Hematopoietic multipotent progenitor cell (in vitro differentiated cells): ENCODE measurements at places on chromosomes 1 and 21. TPM values are rescaled to one million over a fixed set of nuclear protein-coding genes. Genes with fewer than 3 reads are reported as not detected.

The AADACL3 gene
- not detected for total RNA-seq

The SMPDL3B gene
- total RNA-seq, result 9.7 TPM

The S100A11 gene
- 34.7 TPM for total RNA-seq

The FGR gene
- total RNA-seq, result 10.8 TPM

GRCh38 chr1:244598611-244599010 lies 54.3 kb upstream of the DESI2 start:
- DNase-seq, result no peak

DNA sequence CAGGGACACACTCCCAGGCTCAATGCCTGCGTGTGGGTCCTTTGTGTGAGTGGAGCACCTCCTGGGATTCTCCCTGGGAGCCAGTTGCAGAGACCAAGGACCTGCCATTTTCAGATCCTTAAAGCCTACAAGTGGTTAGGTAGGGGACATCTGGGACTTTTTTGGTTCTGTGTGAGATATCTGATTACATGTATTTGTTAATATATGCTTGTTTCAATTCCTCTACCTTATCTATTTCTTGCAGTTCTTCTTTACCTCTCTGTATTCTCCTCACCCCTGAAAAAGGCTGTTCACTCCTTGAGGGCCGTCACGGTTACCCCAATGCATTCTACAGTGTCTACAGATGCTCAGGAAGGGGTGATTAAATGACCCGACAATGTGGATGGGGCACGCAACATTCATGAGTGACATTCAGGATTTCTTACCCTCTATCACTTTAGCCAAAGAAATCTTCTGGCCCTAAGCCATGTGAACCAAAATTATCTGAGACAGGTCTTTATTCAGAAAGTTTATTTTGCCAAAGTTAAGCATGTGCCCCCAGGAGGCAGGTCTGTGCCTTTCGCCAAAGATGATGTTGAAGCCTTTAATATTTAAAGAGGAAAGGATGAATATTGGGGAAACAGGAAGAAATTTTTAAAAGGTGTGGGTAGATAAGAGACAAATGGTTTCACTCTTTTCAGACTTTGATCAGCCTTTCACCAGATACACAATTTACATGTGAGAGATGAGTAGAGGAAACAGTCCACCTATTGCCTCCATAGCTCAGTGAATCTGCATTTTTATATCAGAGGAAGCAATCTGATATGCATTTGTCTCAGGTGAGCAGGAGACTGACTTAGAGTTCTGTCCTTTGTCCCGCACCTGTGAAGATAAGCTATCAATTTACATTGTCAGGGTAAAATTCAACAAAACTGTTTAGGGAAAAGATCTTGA lies 44.6 kb upstream of the MPZL1 start:
- no peak for DNase-seq

DNA sequence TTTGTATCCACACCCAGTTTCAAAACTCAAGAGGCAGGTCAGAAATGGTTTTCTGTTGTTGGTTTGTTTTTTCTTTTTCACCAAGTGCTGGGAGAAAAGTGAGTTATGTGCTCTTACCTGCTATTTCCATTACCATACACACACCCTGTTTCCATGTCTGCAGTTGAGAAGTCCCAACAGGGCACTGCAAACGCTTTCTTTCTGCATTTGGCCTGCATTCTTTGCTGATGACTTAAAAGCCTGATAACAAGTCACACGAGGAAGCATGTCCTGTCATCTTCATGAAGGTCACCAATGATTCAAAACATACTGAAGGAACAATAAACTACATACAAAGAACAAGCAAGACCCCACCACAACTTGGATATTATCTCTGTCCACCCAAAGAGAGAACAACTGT lies 24.8 kb upstream of the KCNE1 start:
- DNase-seq, result no peak

DNA sequence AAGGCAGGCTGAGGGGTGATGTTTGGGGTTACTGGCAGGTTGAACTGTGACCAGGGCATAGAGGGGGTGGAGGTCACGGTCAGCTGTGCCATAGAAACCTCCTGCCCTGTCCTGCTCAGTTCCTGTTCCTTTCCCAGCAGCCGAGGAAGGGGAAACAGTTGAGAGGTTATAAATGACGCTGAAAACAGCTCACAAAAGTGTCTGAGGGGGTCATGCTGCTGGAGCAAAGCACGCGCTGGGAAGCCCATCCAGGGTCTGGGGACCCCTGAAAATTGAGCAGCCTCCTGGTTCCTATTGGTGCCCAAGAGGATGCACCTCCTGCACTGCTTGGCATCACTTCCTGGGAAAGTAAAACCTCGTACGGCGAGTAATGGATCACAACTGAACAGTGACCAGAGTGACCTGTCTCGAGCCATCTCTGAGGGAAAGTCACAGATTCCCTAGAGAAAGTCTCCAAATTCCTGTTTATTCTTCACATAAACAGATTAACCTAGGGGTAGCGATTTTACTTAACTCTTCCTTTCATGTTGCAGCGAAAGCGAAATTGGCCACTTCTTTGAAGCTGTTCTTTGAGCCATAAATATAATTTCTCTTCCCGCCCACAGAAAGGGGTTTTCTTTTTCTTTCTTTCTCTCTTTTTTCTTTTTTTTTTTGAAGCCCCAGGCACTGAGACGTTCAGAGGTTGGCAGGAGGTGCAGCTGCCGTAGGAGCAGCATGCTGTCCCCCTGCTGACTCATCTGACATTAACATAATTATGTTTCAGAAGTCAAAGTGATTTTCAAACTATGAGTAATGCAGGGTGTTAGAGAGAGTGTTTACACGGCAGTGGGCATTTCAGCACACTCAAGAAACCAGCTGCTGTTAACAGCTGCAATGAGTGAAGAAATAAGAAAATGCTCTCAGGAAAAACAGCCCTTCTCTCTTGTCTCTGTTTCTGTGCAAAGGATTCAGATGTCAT lies 41.8 kb upstream of the ATF3 start:
- peak; percentile 86 for DNase-seq

DNA sequence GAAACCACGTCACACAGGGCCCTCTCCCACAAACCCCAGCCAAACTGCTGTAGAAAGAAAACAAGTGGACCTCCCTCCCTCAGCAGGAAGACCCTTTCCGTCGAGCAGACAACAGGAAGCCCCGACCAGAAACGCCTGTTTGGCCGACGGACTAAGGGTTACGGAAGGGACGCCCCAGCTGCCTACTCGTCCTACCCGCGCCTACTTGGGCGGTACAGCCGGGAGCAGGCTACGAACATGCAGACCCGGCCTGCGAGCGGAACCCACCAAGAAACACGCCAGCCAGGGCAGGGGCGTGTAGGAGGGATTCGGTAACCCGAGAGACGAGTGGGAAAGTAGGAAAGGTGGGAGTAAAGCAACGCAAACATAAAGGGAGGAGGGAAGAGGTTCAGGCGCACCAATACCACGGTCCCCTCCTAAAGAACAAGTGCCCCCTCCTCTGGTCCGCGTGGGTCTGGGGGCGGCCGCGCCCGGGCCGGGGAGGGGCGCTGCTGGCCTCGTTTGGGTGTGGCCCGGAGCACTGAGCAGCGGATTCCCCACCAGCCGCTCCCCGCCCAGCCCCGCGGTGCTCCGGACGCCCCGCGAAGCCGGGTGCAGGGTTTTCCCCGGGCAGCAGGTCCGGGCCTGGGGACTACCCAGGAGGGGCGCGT lies 450 bp downstream of the S100A10 start:
- peak; percentile 18 for DNase-seq

DNA sequence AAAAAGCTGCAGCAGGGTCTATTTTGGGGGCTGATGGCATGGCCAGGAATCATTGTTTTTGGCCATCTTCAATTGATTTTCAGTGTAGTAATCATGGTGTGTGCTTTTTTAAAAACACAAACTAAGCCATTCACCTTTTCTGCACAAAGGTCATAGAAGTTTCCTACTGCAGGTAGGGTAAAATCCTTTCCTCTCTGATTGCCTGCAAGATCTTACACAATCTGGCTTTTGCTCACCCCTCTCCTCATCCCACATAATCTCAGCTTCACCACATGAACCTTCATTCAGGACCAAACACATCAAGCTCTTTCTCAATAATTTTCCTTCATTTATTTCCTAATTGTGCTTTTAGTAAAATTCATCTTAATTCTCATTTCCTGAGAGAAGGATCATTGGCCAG lies 38.3 kb upstream of the GBP5 start:
- no peak for DNase-seq

- DNase-seq, result no peak
Measured at GRCh38 chr1:230542681-230543080, 99.6 kb upstream of the COG2 start.

DNA sequence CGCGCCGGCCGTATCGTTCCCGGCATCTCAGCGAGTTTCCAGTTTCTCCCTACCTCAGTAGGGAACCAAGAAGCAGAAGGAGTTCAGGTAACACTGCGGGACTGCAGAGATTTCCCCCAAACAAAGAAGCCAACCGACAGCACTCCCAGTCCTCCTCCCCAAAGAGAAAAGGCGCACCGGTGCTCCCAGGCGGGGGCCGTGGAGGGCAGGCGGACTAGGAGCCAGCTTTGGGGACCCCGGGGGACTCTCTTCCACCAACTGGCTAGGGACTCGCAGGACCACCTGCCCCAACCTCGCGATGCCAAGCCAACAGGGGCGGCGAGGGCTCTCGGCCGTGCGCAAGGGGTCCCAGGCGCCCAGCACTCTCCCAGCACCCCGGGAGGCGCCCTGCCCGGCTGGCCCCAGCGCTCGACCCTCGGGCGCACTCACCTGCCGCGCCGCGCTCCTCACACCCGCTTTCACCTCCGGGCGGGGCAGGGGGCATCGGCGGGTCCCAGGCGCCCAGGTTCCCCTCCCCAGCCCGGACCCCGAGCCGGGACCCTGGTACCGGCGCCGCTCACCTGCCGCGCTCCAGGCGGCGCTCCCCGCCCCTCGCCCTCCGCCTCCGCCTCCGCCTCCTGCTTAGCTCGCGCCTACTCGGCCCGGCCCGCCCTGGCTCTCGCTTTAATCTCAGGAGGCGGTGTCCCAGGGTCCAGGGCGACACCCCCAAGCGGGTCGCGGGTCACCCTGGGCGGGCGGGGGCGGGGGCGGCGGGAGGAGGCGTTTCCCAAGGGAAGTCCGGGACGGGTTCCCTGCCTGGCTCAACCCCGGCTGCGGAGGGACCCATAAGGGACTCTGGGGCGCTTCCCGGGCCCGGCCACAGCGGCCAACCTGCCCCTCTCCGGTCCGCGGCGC lies at the start of gene TMPRSS2:
Gene TMPRSS2, minus strand, starts transcription at position 638 of the 894 bp plus-strand sequence. CDS start 10,025 bp downstream, outside the sequence.
- DNase-seq, result no peak

DNA sequence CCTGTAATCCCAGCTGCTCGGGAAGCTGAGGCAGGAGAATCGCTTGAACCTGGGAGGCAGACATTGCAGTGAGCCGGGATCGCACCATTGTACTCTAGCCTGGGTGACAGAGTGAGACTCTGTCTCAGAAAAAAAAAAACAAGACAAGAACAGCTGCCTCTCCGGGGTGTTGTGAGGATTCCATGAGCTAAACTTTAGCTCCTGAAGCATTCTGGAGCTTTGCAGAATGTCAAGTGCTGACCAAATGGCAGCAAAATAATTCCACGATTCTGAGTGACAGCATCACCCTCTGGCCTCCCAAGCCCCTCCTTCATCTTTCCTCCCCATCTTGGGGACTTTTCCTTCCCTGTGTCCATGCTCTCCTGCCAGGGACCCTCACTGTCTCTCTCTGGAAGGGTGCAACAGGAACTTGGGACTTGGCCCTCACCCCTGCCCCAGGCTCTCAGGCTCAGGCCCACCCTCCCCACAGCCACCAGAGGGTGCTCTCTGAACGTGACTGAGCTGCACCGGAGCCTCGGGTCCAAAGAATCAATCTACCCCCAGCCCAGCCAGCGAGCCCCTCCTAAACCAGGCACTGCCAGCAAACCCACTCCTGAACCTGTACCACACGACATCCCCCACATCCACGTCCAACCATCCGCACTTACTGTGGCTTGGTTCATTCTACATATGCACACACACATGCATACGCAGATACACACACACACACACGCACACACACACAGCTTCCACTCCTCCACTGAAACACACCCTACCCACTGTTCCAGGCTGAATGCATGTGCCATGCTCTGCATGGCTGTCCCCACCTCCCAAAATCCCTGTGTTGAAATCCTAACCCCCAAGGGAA lies 45.7 kb downstream of the ACOT7 start:
- peak; percentile 78 for DNase-seq

- no peak for DNase-seq
Measured at GRCh38 chr1:243477731-243478290, 222.0 kb downstream of the SDCCAG8 start.

DNA sequence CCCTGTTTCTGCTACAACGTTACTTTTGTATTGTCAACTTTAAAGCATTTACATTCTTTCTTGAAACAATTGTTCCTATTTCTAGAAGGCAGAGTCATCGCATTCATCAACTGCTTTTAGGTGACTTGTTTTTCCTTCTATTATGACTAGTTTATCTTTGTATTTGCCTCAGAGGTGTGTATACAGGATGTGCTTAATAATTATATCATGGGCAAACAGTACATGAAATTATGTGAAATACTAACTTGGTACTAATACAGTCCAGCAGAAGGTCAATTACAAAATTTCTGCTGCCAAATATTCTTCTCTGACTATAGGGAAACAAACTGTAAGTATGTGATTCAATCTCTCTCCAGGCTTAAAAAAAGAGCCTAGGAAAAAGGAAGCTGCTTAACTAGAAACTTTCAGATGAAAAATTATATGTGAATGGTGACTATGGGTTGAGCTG lies 101.6 kb downstream of the C4BPA start:
- no peak for DNase-seq
